ENCODE measurements at places on chromosomes 7 and 10. TPM values are rescaled to one million over a fixed set of nuclear protein-coding genes. Genes with fewer than 3 reads are reported as not detected.

LIPK gene
- not detected for total RNA-seq

MOGAT3 gene
- total RNA-seq, result not detected

OR6B1 gene
- total RNA-seq, result not detected

GRCh38 chr10:27536437-27536836, 32.3 kb downstream of the RAB18 start:
- no peak for DNase-seq

DNA sequence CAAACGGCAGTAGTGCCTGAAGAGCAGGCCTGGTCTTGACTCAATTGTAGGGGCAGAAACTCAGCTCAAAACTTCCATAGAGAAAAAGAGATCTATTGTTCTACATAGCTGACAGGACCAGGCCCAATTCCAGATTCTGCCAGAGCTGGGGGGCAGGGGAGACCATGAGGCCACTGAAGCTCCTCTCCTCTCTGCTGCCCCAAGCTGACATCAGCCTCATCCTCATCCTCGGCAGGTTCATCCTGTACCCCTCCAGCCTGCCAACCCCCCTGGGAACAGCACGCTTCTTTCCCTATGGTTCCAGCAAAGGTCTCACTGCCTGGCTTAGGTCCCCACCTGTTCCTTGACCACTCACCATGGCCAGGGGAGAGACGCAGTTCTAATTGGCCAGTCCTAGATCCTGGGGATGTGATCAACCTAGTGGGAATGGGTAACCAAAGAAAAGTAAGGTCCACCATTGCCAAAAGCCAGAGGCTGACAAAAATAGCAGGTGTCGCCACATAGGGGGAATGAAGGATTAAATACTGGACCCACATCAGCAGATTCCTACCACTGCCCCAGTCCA, 42.9 kb downstream of the CCDC3 start:
- DNase-seq, result no peak

DNA sequence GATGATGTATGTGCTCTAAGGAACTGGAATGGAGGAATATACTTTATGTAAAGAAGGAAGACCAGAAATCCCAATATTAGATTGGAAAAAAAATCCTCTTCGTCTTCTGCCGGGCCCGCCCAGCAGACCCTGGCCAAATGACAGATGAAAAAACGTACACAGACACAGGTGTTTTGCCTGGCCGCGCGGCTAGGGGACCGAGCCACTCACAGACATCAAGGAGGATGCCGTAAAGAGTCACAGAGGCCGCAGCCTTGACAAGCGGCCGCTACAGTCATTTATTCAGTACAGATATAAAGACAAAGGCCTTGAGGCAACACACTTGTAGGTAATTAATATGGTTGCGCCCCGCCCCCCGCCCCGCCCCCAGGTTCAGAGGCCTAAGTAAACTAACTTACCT, 594.1 kb downstream of the GRM8 start:
- no peak for DNase-seq

DNA sequence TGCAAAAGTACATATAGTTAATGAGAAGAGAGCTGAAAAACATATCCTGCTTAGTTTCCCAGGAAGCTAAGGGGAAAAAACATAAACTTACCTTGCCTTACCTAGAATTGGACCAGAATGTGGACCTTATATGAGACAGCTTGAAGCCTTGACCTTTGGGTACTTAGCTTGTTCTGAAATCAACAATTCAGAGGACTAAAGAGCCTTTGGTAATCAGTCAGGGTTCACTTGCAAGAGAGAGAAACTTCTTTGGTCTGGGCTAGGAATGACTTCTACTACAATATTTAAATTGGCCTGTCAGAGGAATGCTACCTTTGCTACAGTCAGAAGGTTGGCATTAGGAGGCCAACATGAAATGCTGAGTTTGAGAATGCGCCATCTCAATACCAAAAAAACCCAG, 24.9 kb downstream of the SAMD8 start:
- DNase-seq, result no peak

GRCh38 chr7:12107841-12108254, 103.2 kb upstream of the TMEM106B start:
- no peak for DNase-seq

GRCh38 chr10:87695074-87695473, 35.4 kb downstream of the PAPSS2 start:
- no peak for DNase-seq

GRCh38 chr10:22988581-22989360, 60.9 kb downstream of the ARMC3 start:
- DNase-seq, result peak; percentile 58

- DNase-seq, result peak; percentile 33
Observed at GRCh38 chr7:43615558-43616145, 32.7 kb downstream of the STK17A start.
